ENCODE measurements at places on chromosomes 6 and 20.

DNA sequence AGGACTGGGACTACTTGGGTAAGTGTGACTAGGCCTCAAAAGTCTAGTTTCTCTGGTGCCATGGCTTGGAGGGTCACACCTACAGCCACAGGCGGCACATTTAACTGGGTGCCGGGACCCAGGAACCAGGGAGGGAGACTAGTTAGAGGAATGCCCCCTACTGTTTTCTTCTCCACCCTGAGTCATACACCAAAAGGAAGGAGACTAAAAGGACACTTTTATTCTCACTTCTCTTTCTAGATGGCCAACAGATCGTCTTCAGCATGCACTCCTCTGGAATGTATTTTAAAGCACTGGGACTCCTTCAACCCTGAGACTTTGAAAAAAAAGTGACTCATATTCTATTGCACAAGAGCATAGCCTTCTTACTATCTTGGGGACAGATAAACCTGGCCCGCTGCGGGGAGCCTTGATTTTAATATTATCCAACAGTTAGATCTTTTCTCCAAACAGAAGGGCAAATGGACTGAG, 33.4 kb downstream of the PLN start:
- DNase-seq = no peak

- no peak for DNase-seq
Measured at GRCh38 chr6:10510592-10511367, 10.4 kb upstream of the GCNT2 start.

DNA sequence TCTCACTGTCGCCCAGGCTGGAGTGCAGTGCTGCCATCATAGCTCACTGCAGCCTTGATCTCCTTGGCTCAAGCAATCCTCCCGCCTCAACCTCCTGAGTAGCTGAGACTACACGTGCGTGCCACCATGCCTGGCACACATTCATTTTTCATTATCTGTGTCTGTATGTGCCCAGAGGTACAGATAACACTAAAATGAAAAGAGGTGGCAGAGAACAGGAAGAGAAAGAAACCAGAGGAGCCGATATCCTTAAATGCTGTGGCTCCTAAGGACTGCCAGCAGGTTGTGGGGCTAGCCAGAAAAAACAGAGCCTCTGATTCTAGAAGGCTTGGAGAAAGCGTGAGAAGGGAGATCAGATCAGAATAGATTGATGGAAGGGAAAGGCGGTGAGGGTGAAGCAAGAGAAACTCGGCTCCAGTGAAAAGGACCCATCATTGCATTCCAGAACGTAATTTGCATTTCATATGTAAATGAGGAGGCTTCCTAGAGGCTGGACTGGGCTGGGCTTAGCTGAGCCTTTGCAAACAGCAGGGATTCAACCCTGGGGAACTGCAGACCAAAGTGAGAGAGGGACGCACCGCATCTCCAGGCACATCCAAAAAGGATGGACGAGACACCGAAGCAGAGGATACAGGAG, 64.2 kb downstream of the GCNT2 start:
- no peak for DNase-seq

DNA sequence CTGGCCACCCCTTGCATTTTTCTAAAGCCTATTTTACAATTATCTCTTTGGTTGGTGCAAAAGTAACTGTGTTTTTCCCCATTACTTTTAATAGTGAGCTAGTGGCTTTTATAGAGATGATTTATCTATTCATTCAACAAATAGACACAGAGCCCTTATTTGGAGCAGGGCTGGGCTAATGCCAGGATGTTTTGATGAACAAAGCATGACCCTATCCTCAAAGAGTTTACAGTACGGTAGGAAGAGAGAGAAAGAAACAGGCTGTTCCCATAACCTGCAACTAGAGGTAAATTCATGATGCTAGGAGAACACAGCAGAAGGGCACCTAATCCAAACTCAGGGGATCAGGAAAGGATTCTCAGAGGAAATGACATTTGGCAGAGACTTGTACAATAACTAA, 37.3 kb upstream of the UST start:
- no peak for DNase-seq

- DNase-seq = no peak
Measured at GRCh38 chr6:6665555-6666243, 77.2 kb downstream of the LY86 start.

GRCh38 chr6:54096811-54097210, 14.4 kb upstream of the MLIP start:
- no peak for DNase-seq

GRCh38 chr20:46626758-46627157, 24.5 kb downstream of the SLC13A3 start:
- no peak for DNase-seq

- no peak for DNase-seq
Measured at GRCh38 chr6:90048206-90048967, 154.1 kb downstream of the GJA10 start.

DNA sequence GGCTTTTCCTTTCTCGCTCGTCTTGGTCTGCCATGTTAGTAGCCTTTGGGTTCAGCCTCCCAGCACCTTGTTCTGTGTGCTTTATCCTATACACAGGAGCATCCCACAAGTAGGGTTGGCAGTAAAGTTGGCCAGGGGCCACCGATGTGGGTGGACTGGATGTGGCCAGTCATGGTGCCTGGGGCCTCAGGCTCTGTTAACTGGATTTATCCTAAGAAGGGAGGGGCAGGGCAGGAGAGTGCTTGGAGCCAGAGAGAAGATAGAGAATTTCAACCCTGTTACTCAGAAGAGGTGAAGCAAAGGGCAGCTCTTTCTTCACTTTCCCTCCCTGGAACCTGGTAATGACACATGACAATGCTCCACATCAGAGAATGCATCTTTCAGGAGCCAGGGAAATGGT, 14.1 kb upstream of the SIRPB2 start:
- DNase-seq = no peak

DNA sequence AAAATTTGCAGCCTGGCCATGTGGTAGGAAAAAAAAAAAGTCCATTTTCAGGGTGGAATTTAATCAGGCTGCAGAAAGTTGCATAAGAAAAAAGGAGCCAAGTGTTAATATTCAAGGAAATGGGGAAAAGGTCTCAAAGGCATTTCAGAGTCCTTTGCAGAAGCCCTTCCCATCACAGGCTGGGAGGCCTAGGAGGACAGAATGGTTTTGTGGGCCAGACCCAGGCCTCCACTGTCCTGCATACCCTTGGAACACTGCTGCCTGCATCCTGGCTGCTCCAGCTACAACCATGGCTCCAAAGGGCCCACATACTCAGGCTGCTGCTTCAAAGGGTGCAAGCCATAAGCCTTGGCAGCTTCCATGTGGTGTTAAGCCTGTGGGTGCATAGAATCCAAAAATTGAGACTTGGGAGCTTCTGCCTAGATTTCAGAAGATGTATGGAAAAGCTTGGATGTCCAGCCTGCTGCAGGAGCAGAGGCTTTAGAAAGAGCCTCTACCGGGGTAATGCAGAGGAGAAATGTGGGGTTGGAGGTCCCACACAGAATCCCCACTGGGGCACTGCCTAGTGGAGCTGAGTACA, 239.0 kb upstream of the STXBP5 start:
- DNase-seq = no peak

DNA sequence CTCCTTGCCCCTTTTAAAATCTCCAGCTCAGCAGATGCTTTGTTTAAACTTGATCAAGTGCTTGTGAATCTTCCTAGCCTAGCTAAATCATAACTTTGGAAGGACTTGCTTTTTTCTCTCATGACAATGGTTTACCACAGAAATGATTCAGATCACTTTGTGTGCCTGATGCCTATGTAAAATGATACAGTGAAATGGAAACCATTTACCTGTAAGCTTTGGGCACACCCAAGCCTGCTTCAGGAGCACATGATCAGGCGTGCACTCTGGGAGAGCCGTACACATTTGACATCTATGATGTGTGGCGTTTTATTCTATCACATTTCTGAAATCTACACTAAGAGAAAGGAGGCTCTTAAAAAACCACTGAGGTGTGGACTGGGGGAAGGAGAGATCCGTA, 41.1 kb downstream of the PTPN1 start:
- no peak for DNase-seq

All from stimulated activated CD4-positive, alpha-beta T cell treated with anti-CD3 and anti-CD28 coated beads, Interleukin-15, amount 100 ng/mL, for 1 hour (primary cell).